SHP77 treated with DMSO at 0.1 percent for 48 hours (cell line): ENCODE measurements at places on chromosomes 7 and 10.

DNA sequence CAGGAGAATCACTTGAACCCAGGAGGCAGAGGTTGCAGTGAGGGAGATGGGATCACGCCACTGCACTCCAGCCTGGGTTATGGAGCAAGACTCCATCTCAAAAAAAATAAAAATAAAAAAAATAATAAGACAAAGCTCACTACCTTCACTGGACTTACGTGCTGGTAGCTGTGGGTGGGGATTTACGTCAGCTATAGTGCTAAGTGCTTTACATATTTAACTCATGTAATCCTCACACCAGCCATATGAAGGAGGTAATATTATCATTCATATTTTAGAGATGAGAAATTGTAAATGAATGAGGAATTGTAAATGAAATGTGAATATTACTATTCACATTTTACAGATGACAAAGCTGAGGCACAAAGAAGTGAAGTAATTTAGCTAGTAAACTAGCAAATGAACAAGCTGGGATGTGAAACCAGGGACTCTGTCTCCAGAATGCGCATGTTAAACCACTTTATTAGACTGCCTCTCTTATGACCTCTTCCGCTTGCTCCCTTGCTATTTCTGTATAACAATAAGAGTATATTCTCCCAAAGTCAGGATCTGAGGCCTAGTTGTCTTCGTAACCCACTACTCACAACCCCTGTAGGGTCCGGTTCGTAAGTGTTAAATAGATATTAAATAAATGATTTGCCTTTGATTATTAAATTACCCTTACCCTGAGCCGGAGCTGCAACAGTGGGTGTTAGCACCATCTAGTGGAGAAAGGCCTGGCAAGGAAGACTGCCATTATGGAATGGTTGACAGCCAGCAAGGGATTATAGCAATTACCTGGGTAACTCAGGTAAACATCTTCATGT is 70.2 kb downstream of the HTR7 start:
- DNase-seq = no peak

DNA sequence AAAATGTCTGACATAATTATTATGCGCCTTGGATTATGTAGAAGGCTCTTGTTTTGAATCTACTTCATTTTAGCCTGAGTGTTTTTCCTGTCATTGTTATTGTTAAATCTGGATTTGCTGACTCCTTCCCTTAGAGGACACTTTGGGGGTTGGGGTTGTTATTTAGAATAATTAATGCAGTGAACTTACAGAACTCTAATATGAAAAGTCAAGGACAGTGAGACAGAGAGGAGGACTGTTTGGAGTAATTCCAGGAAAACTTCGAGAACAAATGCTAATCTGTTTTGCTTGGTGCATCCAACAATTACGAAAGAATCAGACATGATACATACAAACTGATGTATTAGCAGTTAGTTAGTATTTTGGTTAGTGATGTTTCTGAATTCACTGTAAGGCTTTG is 146.1 kb downstream of the ABCA13 start:
- no peak for DNase-seq

- DNase-seq = no peak
Observed at GRCh38 chr10:45370202-45370955, 3.6 kb upstream of the ALOX5 start.

DNA sequence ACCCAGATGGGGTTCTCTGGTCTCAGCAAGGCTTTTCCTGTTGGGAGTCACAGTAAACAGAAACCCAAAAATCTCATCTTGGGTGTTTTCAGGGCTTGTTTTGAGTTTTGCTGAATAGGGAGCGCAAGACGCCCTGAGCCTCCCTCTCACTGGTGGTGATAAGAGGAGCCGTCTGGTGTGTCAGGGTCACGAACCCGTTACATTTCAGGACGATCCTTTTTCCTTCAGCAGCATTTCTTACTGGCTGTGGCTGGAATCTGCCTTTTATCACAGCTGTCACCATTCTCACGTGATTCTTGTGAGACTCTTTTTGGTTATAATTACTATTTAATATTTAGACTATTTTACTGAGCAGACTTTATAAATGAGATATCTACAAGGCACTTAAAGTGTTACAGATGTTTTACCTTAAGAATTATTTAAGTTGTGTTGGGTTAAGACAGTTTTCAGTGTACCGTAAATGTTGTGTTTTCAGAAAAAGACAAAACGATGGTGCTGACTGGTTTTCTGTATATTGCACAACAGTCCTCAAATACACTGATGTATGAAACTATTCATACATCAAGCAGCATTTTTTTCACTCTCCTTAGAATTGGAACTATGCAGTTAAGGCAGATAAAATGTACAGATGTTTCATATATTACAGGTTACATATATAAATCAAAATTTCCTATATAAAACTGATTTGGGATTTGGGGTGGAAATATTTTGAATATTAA is 2.2 kb upstream of the GET4 start:
- no peak for DNase-seq

GRCh38 chr7:131602994-131603372 is 46.6 kb upstream of the PODXL start:
- no peak for DNase-seq

DNA sequence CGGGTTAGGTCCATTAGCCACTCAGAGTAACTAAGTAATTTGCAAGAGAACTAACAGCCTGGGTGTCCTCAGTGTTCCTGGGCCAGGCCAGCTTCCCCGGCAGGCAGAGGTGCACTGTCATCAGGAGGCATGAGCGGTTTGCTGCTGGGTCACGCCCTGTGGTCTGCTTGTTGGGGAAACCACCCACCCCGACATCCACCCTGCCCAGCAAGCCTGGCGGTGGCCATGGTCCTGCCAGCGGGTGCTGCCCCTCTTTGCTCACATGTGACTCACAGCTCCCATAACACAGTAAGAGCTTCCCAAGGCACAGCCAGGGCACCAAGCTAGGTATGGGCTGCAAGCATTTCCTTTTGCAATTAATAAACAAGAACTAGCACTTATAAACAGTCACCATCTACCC is 75.9 kb downstream of the RGS10 start:
- DNase-seq = no peak

- peak; percentile 4 for DNase-seq
Observed at GRCh38 chr7:93902777-93903423, 3.5 kb upstream of the GNGT1 start.

DNA sequence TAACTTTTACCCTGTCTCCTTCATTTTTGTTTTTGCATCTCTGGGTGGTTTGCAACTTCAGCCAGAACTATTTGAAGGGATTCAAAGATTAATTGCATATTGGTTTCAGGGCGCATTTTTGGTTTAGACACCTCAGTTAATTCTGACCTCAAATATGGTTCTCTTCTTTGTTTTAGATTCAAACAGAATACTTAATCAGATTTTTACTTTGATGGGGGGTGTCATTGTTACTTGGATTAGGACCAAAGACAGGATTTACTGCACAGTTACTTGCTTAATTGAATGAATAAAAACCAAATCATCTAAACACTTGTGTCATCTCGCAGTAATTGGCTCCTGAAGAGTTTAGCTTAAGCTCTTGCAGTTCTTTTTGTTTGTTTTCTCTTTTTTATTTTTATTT is 100.9 kb downstream of the PHTF2 start:
- no peak for DNase-seq

DNA sequence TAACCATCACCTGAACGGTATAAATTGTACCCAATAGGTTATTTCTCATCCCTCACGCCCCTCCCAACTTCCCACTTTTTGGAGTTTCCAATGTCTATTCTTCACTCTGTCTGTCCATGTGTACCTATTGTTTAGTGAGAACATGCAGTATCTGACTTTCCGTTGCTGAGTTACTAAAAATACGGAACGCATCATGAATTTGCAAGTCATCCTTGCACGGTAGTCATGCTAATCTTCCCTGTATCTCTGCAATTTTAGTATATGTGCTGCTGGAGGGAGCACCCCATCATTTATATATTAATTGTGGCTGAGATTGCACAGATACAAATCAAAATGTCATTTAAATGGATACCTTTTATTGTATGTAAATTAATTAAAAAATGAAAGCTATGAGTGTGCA is 75.7 kb upstream of the SFMBT2 start:
- DNase-seq = no peak

- no peak for DNase-seq
Observed at GRCh38 chr7:42035210-42035609, 201.8 kb downstream of the GLI3 start.

DNA sequence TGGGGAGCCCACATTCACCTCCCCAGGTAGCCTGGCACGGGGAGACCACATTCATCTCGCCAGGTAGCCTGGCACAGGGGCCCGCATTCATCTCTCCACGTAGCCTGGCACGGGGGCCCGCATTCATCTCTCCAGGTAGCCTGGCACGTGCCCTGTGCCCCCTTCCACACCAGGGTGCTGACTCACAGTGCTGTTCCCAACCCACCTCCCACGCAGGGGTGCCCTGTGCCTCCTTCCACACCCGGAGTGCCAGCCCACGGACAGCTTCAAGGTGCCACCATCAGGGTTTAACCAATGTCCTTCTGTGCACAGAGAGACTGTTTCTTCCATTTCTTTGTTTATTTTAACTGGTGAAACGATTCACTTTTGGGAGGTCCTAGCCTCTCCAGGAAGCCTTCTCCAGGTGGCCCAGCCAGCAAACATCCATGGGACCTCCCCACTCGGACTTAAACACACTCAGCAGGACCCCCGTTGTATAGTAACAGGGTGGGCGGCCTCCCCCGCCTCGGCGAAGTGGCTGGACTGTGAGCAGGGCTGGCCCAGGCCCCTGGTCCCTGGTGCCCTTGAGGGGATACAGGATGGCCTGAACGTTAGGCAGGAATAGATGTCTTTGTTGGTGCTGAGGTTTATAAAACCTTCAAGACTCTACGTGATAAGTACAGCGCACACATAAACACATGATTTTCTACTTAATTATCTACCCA is 41.1 kb upstream of the FOXL3 start:
- no peak for DNase-seq

DNA sequence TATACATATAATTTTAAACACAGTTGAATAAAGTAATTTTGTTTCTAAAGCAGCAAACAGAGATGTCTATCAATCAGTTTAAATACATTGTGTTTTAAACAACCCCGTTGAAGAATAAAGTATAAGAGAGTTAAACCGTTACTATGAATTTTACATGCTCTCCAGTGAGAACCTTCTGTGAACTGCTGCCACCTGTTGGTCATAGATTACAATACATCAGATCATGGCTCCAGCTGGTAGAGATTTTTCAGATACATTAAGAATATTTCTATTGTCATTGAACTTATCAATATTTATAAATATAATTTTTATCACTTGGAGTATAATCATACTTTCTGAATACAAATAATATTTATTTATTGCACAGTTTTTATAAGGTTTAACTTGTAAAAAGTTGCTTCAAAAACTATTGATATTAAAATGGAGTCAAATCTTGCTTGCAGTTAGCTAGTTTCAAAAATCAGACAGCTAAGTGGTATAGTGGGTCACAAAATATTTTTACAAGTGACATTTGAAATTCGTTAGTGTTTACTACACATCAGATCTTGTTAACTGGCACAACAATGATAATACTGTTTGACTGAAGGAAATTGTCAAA is 561.2 kb upstream of the PHF14 start:
- peak; percentile 34 for DNase-seq

- no peak for DNase-seq
Observed at GRCh38 chr7:155839461-155839860, 27.2 kb upstream of the SHH start.

GRCh38 chr7:31110331-31111108 is 58.4 kb downstream of the ADCYAP1R1 start:
- no peak for DNase-seq

- no peak for DNase-seq
Observed at GRCh38 chr10:121355161-121355560, 243.1 kb downstream of the FGFR2 start.

- no peak for DNase-seq
Observed at GRCh38 chr10:131838966-131839742, 61.7 kb upstream of the PPP2R2D start.

DNA sequence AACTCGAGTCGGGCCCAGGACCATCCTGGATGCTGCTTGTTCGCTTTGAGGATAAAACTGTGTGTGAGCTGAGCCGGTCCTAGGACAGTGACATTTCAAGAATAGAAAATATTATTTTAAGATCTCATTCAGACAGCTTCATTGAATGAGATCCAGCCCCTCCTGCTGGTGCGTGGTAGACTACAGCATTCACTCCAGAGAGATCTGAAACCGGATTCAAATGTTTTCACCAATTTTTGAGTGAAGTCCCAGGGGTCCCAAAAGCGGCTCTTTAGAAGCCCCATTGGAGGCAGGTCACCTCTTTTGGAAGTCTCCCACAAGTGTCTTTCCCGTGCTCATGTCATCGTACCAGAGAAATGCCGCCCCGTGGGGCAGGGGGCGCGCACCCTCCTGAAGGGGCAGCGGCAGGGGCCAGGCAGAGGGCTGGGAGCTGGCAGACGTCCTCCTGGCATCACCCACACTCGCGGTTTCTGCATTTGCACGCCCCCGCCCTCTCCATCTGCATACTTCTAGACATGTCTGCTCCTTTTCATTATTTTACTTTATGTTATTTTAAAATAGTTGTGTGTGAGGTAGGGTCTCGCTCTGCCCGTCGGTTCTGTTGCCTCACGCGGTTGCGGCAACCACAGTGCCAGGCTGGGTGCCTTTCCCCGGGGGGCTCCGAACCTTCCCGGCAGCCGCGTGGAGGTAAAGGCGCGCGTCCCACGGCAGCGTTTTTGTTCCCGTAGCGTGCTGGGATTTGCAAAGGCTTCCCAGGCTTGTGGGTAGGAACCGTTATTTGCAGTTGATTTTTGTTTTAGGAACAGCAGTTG is 52.3 kb upstream of the DPYSL4 start:
- DNase-seq = no peak

DNA sequence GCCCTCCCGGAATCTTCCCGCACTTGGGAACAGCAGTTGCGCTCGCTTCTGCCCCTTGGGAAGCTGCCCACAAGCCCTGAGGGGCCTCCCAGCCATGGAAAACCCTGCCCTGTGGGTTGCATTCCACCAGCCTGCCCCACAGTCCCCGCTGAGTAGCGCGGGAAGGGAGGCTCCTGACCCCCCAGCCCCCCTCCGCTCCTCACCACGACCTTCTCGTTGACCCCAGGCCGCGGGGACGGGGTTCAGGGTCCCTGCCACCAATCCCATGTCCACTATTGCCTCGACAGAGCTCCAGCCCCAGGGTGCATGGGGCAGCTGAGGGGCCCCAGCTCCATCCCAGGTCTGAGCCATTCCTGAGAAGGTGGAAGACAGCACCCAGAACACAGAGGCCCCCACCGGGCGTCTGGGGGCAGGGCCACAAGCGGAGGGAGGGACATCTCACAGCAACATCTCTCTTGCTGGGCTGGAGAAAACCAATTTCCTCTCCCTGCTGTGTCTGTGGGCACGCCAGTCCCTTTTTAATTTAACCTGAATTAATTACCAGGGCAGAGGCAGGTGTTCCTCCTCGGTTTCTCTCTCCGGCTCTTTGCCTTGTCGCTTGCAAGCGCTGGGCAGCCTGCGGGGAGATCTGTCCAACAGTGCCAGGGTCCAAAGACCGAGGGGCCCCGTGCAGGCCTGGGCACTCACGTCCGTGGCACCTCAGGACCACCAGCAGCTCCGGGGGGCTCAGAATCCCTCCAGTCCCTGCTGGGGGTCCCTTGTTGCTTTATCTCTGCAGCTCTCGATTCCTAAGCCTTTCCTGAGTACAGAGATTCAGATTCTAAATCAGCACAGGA is 57.9 kb downstream of the FOXL3 start:
- no peak for DNase-seq
